ENCODE measurements at places on chromosomes 6 and 20.

- no peak for DNase-seq
Observed at GRCh38 chr20:25369529-25369928, 21.1 kb downstream of the ABHD12 start.

GRCh38 chr20:22106308-22106938 lies 401.0 kb downstream of the PAX1 start:
- DNase-seq: no peak

DNA sequence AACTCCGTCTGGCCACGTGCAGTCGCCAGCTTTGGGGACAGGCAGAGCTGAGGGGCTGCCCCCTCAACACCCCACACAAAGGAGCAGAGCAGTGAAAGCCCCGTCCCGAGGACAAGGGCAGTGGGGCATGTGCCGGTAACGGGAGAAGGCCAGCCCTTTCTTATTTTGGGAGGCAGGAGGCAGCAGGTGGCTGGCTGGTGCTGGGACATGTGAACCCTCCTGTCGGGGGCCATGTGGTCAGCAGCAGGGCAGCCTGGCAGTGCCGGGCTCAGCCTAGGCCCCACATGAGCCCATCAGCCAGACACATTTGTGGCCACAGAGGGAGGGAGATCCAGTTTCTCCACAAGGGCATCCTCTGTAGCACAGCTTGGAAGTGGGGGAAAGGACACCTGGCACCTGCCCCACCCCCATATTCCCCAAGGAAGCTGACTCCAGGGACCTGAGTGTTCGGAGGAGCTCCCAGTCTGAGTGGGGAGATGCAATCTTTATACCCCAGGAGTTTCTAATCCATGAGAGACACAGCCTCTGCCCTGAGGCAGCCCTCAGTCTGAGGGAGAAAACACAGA lies 137.6 kb downstream of the MRPL14 start:
- no peak for DNase-seq

GRCh38 chr6:136599329-136600011 lies 49.2 kb upstream of the MAP7 start:
- no peak for DNase-seq

All from stimulated activated CD8-positive, alpha-beta memory T cell treated with anti-CD3 and anti-CD28 coated beads, Interleukin-7, amount 100 ng/mL, for 48 hours (primary cell).